ENCODE measurements at places on chromosomes 1 and 21.

GRCh38 chr1:66787641-66788040 lies 13.4 kb downstream of the INSL5 start:
- no peak for DNase-seq

DNA sequence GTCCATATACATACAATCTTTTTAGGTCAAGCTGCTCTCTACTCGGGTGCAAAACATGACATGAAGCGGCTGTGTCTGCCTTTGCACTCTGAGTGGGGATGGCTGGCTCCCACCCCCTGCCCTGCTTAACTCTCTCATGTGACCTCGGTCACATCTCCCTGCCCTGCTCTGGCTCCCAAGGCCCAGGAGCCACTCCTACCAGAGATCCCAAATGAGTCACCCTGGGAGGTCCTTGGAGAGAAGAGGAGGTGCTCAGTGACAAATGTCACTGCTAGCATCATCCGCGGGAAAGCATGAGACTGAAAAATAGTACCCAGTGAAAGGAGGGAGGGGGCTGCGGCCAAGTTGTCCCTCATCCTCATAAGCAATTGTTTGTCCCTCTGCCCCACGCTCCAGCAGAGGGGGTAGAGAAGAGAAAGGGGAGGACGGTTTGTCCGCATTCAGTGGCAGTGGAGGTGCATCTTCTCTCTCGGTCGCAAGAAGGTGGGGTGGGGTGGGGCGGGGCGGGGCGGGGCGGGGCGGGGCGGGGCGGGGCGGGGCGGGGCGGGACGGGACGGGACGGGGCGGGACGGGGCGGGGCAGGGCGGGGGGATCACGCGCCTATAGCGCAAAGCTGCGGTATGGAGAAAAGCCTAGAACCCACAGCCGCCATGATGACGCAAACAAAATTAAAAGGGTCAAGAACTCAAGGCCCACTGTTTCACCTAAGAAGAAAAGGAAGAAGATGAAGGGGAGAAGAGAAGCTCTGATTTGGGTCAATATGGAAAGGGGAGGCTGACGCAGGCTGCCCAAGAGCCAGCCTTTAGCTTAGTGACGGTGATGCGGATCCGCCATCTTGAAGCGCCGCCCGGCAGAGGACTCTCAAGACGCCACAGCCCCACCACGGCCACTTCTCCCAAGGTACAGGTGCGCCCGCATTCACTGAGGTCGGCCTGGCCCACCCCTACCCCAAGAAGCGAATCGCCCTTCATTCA lies 66.2 kb downstream of the CD46 start:
- DNase-seq = no peak

DNA sequence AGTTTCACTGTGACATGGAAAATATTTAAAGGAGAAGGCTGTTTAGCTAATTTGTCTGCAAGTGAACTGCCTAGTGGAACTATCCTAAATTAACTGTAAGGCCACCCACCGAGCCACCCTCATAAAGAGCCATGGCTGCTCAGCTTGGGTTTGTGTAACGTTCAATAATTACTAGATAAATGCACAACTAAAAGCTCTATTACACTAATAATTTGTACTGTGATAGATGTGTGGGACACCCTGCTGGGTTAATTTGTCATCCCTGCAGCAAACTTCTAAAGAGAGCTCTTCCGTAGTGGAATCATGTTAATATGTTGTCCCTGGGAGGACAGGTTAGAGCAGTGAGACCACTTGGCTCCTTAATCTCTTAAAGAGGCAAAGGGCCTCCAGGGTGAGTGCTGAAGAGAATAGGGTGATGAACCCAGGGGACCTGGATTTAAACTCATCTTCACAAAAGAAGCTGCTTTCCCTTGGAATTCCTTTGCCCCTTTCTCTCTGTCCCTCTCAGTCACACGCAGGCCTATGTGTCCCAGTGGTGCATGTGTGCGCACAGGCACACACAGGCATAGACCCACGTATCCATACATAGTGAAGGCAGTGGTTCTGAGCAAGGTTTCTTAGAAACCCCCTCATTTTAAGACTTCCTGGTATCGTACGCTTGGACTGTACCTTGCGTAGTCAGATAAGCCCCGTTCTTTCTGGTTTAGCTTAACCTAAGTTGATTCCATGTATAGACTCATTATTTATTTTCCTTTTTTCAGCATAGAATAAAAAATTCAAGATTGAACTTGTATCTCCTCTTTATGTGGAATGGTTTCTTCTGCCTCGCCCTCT lies 310.3 kb downstream of the NFIA start:
- DNase-seq = no peak

DNA sequence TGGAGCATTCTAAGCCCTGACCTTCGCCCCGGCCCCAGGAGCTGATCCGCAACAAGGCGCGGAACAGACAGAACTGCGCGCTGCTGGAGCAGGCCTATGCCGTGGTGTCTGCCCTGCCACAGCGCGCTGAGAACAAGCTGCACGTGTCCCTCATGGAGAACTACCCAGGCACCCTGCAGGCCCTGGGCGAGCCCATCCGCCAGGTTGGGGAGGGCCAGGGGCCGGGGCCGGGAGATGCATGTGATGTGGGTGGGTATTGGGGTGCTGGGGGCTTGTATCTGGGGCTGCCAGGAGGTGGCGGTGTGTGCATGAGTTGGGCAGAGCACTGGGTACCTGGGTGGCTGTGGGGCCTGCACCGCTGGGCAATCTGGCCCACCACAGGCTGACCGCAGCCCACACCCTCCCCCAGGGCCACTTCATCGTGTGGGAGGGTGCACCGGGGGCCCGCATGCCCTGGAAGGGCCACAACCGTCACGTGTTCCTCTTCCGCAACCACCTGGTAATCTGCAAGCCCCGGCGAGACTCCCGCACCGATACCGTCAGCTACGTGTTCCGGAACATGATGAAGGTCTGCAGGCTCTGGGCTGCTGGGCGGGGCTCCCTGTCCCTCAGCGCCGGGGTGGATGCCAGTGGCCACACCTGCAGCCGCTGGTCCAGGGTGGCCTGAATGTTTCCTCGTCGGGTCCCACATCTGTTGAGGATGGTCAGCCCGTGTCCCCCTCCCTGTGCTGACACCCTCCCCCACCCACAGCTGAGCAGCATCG lies 65.8 kb downstream of the TRIM11 start:
- no peak for DNase-seq

DNA sequence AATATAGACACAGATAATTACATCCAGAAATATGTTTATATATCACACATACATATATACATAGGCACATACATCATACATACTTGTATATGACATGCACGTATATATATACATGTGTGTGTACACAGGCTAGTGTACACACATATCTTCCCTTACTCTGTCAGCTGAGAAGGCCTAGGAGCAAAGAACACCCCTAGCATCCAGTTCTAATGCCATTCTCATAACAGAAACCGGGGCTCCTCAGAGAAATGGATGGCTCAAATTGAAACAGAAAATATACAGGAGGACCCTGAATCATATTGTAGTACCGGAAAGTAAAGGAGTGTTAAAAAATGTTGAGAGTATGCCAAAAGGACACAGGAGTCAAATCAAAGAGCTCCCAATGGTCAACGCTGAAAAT lies 19.7 kb upstream of the HYI start:
- DNase-seq = no peak

All from CD4-positive, alpha-beta T cell treated with Interleukin-15 for 4 hours (primary cell).